Activated CD8-positive, alpha-beta memory T cell treated with anti-CD3 and anti-CD28 coated beads, Interleukin-2, amount 50 U/mL, for 4 hours (primary cell): ENCODE measurements at places on chromosomes 3 and 15.

DNA sequence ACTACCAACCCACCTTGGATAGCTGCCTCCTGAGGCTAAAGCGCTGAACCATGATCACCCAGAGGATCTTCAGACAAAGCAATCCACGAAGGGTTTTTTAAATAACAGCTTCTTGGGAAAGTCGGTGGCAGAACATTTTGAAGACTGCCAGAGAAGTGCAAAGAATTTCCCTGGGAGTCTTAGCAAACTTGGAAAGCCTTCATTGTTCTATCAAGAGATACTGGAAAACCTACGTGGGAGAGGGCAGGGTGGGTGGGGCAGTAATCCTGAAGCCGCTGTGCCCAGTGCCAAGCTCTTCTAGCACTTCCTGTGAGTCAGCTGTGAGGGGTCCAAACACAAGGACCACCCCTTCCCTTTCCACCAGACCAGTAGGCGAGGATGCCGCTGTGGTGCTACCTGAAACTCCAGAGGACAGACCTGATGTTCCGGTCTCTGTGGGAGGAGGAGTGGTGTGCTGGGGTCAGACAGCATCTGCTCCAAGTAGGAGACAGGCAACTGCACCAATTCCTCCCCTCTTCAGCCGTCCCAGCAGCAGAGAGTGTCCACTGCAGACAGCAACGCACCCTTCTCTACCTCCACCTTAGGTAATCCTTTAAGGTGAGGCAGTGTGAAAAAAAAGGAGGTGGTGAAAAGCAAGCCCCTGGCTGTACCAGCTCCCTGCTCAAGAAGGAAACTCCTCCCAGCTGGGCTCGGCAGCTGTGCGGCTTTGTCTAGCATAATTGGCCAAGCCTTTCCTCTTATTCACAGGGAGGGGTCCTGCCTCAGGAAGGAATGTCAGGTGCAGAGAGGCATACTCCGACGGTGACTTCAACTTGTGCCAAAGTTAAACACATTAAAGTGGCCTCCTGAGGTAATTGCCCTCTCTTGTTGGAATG lies 99.0 kb downstream of the TMCC1 start:
- no peak for DNase-seq

- DNase-seq: no peak
Measured at GRCh38 chr3:89395996-89396395, 288.6 kb downstream of the EPHA3 start.

DNA sequence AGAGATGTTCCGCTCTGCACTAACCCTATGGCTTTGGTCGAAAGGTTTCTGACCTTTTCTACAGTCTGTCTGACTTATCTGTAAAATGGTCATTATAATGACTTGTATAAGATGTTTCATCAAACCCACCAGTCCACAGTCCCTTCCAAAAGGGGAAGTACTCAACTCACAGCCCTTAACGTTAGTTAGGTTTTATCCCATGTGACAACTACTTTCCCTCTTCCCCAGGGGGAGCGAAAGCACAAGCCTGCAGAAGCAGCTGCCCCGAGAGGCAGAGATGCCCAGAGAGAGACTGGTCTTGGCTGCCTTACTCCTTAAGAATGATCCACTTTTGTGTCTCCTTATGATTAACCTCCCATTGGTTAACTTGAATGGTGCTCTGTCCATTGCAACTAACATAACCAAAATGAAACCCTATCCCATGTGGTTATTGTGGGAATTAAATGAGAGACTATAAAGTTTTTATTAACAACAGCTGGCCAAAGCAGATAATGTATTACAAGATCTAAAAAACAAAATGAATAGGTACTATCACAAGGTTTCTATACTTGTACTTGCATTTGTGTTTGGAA lies 6.4 kb downstream of the ASTE1 start:
- no peak for DNase-seq

GRCh38 chr3:190605385-190605784 lies 91.5 kb downstream of the IL1RAP start:
- no peak for DNase-seq

DNA sequence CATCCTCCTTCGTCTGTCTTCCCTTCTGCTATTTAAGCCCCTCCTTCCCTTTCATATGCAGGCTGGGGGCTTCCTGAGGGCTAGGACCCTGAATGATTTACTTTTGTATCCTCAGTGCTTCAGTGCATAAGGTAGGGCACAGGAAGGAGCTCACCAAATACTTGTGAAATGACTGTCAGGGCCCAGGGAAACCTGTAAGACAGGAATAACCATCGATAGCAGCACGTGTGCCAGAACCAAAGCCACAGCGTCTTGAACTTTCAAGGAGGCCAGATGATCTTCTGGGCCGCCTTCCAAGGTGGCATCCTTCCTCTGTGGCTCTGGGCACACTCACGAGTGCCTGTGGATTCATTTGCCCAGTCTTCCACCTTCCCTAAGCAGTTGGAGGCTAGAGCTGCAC lies 3.9 kb downstream of the TMED3 start:
- no peak for DNase-seq

DNA sequence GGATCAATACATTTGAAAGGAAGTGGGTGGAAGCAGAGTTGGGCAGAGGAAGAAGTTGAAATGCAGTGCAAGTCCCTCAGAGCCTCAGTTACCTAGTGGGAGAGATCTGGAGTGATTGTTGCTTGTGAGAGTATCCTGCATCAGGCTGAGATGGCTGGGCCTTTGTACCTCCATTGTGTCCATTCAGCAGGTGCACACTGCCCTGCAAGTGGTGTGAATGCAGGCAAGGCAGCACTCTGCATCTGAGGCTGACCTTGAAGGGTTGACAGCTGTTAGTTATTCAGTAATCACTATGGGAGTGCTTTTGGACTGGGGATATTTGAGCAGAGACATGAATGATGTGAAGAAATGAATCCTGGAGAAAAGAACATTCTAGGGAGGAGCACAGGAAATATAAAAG lies 25.2 kb downstream of the ATP6V1A start:
- no peak for DNase-seq

DNA sequence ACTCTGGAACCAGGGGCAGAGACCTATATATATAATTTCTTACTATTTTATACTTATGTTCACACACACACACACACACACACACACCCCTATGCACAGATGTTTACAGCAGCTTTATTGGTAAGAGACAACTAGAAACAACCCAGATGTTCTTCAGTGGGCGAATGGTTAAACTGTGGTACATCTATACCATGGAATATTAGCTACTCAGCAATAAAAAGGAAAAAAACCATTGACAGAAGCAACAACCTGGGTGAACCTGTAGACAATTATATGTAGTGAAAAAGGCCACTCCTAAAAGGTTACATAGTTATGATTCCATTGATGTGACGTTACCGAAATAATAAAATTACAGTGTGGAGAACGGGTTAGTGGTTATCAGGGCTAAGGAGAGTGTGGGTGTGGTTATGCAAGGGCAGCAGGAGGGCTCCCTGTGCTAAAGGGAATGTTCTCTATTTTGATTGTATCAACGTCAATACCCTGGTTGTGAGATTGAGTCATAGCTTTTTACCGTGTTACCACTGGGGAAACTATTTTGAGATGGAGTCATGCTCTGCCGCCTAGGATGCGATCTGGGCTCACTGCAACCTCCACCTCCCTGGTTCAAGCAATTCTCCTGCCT lies 85.5 kb downstream of the FLNB start:
- DNase-seq: no peak
